BJ (cell line): ENCODE measurements at places on chromosomes 16 and 17. TPM values are rescaled to one million over a fixed set of nuclear protein-coding genes. Genes with fewer than 3 reads are reported as not detected.

- DNase-seq: no peak
Observed at GRCh38 chr17:27756467-27757371, 43.6 kb downstream of the NOS2 start.

- no peak for DNase-seq
Observed at GRCh38 chr17:80023481-80024205, 12.0 kb downstream of the TBC1D16 start.

DNA sequence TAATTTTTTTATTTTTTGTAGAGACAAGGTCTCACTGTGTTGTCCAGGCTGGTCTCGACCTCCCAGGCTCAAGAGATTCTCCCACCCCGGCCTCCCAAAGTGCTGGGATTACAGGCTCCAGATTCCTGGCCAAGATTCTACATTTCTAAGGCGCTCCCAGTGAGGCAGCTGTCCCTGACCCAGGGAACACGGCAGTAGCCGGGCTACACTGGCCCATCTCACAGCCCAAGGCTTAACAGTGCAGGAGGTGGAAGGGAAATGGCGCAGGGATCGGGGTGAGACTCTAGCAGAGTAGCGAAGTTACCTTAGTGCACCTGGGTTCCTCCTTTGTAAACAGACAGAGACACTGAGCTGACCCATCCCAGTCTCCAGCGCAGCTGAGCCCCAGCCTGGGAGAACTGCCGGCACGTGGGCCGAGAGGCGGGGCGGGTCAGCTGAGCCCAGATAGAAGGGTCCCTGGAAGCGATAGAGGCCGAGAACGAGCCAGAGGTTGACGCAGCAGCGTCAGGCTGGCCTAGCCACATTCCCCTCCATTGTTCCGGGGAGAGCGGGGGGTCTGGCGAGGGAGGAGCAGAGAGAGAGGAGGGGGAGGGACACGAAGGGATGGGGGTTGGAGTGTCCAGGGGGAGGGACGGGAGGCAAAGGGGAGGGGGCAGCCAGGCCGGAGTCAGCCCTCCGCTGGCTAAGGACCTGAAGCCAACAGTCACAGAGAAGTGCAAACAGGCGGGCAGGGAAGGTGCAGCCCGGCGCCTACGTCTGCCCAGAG is 2.5 kb downstream of the CARHSP1 start:
- DNase-seq: no peak

DNA sequence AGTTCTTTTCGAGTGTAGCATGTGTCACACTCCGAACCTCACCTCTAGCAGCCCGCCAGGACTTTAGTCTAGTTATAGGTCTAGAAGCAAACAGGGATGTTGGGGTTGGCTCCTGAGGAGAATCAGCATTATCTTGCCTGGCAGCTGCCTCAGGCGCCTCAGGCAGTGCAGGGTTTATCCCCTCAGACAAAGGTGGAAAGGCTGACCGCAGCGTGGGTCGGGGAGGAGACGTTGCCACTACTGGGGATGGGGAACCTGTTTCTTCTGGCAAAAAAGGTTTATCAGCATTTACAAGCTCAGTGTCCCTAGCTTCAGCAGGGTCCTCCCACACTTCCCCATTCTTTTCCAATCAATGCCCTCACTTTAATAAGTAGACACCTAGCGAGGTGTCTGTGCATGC is 40.6 kb downstream of the CRISPLD2 start:
- DNase-seq: no peak

Gene MEOX1
- not detected in 2 replicates for polyA plus RNA-seq

DNA sequence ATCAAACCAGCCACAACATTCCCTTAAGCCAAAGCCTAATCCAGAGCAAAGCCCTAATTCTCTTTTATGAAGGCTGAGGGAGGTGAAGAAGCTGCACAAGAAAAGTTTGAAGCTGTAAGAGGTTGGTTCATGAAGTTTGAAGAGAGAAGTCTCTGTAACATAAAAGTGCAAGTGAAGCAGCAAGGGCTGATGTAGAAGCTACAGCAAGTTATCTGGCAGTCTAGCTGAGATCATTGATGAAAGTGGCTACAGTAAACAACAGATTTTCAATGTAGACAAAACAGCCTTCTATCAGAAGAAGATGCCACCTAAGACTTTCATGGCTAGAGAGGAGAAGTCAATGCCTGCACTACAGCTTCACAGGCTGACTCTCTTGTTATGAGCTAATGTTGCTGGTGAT is 52.5 kb downstream of the NACA2 start:
- no peak for DNase-seq

GRCh38 chr16:46833460-46833800 is 2.5 kb upstream of the C16orf87 start:
- no peak for DNase-seq

GRCh38 chr17:18235743-18236256 is 10.4 kb downstream of the LLGL1 start:
- DNase-seq: no peak

DNA sequence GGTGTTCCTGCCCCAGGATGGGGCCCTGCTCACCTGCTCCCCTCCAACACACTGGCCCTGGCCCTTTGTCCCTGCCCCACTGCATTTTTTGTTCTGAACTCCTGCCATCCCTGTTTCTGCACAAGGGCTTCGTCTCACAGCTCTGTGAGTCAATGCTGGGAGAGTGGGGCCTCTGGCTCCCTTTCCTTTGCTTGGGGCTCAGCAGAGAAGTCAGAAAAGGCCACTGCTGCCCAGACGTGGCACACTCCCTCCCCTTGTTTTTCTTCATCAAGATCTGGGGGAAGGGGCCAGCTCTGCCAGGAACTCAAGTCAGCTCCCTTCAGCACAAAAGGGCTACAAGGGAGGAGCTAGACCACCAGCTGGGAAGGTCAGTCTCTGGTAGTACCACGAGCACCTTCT is 8.9 kb downstream of the PROCA1 start:
- no peak for DNase-seq

Gene OR1A1
- not detected in 2 replicates for polyA plus RNA-seq

DNA sequence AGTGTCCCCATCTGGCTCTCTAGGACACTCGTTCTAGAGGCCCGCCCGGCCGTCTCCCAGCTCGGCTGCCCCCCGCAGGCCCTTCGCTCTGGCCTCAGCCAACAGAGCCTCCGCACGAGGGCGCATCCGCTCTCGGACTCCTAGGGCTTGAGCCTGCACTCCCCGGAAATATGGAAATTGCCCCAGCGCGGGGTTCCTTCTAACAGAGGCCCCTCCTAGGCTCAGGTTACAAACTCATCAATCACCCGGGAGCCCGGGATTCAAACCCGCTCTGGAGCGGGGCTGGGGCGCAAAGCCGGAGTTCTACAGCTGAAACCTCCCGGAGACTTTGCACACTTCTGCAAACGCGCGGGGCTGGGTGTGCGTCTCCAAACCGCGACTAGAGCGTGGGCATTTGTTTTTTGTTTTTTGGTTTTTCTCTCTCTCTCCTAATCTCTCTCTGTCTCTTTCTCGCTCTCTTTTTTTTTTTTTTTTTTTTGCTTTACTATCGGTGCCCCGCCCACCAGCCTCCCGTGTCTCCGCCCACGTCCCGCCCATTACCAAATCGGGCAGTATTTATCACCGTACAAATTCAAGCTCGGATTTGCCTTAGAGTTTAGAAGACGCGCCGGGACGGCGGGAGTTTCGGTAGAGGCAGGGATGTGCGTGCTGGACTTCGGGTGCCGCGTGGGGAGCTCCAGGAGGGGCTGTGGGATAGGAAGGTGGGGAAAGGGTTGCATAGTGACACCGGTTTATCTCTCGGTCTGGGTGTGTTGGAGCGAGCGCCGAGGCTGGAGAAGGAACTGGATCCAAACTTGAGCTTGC is 2.4 kb upstream of the FOXL1 start:
- peak; percentile 65 for DNase-seq

- no peak for DNase-seq
Observed at GRCh38 chr16:4618645-4619418, 4.1 kb upstream of the UBALD1 start.

GRCh38 chr16:68332411-68333121 is 21.7 kb downstream of the PRMT7 start:
- DNase-seq: no peak

Gene TOX3
- not detected in 2 replicates for polyA plus RNA-seq

Gene SECTM1
- 18.9 and 34.4 TPM in 2 replicates for polyA plus RNA-seq

DNA sequence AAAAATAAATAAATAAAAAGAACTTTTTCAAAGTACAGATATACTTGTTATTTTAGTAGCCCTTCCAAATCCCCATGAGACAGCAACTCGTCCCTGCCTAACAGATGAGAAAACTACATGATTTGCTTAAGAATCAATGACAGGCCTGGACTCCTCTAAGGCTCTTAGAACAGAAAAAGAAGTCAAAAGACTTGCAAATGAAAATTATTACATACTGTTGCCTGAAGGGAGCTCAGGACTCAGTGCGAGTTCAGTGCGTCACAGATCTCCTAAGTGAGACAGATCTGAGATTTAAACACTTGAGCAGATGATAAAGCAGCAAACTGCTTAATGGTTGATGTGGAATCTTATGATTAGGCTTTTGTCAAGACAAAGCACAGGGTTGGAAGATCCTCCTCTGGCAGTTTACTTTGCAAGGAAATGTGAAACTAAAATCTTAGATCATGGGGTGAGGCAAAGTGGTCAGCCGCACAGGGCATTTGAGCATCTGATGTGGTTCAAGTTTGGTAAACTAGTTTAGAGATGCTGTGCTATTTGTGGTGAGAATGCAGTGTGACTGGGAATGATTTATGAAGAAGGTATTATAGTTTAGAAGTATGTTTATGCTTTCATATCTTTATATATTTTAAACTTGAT is 138.1 kb downstream of the TRIM37 start:
- DNase-seq: no peak

Gene MYH2
- polyA plus RNA-seq: 0.34 and 0.43 TPM in 2 replicates

GRCh38 chr17:67111327-67111726 is 67.0 kb downstream of the CACNG1 start:
- no peak for DNase-seq

DNA sequence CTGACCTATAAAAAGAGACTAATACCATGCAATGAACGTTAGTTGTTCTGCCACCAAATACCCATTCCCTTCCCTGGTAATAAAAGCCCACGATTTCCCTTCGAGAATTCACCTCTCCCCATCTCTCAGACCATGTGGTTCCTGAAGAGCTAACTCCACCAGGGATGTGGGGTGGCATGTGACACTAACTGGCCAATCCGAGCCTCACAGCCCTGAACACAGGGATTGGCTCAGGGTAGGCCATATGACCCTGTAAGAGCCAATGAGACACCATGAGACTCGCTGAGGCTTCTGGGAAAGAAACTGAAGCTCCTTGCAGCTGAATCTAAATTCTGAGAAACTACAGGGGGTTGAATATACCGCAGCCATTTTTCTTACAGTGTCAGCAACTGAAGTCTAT is 21.1 kb downstream of the HELZ start:
- no peak for DNase-seq

DNA sequence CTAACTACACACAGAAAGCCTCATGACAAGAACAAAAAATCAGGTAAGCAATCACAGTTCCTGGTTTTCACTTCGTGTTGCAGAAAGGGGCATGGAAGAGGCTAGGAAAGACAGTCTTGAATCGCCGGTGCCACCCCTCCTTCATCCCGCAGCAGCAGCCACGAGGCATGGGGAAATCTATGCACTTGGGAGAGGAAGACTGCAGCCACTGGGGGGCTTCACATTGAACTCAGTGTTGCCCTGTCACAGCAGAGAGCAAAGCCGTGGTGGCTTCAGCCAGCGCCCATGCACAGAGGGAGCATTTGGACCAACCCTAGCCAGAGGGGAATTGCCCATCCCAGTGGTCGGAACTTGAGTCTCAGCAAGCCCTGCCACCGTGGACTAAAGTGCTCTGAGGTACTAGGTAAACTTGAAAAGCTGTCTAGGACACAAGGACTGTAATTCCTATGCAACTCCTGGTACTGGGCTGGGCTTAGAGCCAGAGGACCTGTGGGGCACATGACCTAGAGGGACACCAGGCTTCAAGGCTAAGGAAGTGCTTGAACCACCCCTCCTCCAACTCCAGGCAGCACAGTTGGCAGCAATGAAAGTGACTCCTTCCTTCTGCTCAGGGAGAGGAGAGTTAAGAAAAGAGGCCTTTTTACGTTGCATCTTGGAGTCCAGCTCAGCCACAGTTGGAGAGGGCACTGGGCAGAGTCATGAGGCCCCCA is 35.2 kb upstream of the ATP2C2 start:
- no peak for DNase-seq

Gene SPATA22
- not detected in 2 replicates for polyA plus RNA-seq

DNA sequence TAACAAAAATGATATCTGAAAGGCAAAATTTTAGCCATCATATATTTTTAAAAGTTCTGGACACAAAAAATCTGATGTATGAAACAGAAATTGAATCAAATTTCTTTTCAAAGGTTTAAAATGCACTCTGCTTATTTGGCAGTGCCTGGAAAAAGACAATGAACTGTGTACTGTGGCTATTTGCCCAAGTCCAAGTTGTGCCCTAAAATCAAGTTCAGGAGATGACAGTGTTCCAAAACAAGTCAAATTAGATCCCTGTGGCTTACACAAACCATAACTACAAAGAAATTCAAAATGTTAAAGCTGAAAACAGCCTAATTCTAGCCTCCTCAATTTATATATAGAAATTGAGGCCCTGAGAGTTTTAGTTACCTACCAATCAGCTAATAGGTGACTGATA is 25.6 kb downstream of the CMC2 start:
- no peak for DNase-seq

Gene MYH13
- polyA plus RNA-seq: not detected in 2 replicates

DNA sequence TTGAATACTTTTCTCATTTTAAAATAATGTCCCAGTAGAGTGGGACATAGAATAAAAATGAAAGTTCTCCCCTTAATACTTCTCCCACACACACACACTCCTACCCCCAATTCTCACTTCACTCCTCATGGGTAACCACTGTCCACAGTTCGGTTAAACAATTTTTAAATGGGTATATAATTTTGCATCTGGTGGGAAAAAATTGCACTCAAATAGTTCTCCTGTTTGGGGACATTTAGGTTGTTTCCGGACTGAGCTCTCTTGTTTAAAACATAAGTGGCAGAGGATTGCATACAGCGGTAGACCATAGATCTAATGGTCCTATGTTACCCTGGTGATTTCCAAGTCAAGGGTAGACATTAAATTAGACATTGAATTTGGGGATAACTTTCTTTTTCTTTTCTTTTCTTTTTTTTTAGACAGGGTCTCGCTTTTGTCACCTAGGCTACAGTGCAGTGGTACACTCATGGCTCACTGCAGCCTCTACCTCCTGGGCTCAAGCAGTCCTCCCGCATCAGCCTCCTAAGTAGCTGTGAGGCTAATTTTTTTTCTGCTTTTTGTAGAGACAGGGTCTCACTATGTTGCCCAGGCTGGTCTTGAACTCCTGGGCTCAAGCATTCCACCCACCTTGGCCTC is 138.3 kb downstream of the SOCS1 start:
- DNase-seq: no peak

DNA sequence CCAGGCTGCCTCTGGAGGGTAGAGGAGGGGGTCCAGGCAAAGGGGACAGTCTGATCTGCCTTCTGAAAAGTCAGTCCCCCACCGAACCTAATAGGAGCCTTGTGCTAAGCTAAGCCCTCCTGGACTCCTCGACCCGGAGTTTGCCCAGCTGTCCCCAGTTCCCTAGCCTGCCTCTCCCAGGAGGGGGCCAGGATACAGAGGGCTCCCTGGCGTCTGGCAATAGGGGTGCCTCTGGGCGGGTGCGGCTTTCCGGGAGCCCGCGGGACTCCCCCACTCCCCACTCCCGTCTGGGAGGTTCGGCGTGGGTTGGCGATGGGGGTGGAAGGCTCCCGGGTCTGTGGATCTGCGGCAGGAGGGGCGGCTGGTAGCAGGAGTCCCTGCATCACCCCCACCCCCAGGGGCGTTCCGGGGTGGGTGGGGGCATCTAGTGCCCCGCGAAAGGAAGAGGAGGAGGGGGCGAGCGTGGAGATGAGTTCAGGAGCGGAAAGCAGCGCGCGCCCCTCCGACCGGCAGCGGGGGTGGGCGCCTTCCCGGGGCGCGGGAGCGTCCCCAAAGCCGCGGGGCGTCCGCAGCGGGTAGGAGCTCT is 1.2 kb downstream of the GSG1L start:
- DNase-seq: no peak
